Immature natural killer cell (primary cell): ENCODE measurements at places on chromosomes 3 and 15. TPM values are rescaled to one million over a fixed set of nuclear protein-coding genes. Genes with fewer than 3 reads are reported as not detected.

DNA sequence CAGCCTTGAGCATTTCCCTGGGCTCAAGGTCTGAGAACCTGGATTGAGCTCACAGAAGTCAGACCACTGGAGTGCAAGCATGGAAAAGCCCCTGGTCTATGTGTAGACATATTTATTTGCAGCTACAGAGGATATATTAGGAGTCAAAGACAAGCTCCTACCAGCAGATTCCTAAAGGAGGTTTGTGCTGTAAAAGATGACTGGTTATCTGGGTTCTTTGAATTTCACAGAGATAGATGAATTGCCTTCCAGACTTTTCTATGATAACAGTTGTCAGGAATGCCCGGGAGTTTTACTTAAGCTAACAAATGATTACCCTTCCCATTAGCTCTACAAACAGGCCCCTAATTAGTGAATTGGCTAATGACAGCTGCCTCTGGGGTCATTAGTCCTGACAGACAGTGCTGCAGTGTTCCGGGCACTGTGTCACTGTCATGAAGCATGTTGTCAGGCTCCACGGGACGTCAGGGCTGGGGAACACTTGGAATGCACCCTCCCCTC, 48.8 kb upstream of the PLXNA1 start:
- no peak for DNase-seq

DNA sequence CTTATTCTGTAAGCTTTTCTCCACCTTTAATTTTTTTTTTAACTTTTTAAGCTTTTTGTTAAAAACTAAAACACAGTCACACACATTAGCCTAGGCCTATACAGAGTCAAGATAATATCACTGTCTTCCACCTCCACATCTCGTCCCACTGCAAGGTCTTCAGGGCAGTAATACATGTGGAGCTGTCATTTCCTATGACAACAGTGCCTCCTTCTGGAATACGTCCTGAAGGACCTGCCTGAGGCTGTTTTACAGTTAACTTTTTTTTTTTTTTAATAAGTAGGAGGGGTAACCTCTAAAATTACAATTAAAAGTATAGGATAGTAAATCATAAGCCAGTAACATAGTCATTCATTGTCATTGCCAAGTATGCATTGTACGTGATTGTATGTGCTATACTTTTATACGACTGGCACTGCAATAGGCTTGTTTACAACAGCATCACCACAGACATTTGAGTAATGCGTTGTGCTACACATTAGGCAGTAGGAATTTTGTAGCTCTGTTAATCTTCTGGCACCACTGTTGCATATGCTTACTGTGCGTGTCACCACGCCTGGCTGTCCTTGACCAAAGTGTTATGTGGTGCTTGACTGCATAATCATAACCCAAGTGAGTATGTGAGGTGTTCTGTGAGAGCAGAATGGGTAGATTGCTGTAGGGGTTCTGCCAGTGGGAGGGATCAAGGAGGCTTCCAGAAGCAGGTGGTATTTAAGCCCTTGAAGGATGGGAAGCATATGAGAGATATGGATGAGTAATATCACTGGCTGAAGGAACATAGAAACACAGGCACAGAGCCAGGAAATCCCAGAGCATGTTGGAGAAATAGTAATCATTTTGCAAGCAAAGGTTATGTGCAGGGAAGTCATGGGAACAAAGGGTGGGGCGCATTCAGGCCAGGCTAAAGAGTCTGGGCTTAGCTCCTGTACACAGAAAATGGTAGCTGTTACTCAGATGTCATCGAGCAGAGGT, 18.3 kb downstream of the FBXO22 start:
- no peak for DNase-seq

GRCh38 chr15:68565726-68566125, 13.1 kb upstream of the CORO2B start:
- DNase-seq = no peak

DNA sequence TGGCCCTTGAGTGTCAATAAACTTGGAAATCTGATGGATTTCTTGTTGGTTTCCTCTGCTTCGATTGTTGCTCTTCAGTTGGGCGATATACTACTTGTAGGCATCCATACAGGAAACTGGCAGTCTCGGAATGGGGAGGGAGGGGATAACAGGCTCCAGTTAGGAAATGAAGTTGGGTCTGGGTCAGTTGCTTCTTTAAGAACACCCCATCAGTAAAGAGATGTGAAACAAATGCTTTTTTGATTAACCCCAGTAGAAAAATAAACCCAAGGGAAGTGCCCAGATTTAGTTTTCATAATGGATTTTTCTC, 681 bp downstream of the CHMP2B start:
- DNase-seq = no peak

GRCh38 chr15:75140080-75140879, 61.4 kb upstream of the C15orf39 start:
- no peak for DNase-seq

Gene SLC28A2
- polyA plus RNA-seq = not detected

DNA sequence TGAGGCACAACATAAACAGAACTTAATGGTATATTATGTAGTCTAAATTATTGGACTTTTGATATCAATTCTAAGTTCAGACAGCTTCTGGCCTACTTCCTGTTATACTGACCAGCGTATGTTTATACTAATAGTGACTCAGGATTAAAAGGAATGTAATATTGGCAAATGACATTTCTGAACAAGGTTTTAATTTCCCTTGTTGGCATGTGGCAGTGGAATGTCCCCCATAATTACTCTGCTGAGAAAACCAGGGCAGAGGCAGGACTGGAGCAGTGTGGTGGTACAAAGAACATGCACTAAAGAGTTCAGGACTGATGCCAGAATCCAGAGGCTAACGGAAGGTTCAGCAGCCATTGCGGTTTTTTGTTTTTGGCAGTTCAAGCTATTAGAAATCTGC, 184.0 kb downstream of the KCNAB1 start:
- no peak for DNase-seq

Gene FSD2
- polyA plus RNA-seq = not detected

Gene PRR20G
- not detected for polyA plus RNA-seq

Gene IQCF5
- polyA plus RNA-seq = not detected

- DNase-seq = no peak
Observed at GRCh38 chr3:8625991-8626390, 18.6 kb downstream of the SSUH2 start.

DNA sequence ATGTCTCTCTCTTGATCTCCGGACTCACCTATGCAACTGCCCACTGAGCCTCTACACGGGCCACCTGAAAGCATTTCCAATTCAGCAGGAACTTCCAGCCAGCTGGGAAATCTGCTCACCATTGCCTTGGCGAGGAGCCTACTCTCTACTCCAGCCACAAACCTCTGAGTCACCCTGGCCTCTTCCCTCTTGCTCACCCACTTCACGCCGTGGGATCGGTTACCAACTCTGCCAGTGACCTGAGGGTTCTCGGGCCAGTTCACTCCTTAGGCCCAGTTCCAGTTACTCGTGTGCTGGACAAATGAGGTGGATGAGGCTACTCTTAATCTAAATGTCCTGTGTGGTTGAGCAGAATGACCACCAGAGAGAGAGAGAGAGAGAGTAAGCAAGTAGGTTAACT, 70.1 kb downstream of the CEMIP start:
- DNase-seq = no peak

DNA sequence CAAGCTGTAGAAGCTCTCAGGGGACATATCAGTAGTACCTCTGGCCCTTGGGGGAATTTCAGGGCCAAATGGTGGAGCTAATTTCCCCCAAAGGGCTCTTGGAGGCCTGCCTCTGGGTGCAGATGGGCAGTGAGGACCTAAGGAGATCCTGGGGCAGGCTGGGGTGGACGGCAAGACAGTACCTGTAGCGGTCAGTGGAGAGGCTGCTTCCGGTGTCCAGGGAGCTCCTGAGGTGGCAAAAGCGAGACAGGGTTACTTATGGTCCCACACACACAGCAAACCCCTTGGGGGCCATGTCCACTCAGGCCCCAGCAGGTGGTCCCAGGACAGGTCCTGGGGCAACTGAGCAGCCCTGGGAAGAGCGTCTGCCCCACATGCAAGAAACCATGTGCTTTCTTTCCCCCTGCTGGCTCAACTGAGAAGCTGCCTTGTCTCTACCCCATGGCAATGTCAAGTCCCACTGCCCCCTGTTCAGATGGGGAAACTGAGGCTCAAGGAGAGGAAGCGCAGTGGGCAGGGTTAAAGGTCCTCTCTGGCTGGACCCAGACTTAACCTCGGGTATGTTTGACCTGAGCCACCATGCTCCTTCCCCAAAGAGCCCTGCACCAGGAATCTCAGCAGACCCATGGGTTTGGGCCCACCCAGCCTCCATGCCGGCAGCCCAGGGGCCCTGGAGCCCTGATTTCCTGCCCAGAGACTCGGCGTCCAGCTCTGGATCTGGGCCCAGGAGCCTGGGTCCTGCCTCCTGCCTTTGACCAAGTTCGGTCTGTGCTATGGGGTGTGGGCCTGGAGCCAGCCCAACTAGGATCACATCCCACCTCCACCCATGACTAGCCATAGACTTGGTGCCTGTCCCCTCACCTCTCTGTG, 25.7 kb downstream of the IQSEC1 start:
- DNase-seq = no peak

Gene ROPN1
- not detected for polyA plus RNA-seq

Gene CCR3
- 0.39 TPM for polyA plus RNA-seq

DNA sequence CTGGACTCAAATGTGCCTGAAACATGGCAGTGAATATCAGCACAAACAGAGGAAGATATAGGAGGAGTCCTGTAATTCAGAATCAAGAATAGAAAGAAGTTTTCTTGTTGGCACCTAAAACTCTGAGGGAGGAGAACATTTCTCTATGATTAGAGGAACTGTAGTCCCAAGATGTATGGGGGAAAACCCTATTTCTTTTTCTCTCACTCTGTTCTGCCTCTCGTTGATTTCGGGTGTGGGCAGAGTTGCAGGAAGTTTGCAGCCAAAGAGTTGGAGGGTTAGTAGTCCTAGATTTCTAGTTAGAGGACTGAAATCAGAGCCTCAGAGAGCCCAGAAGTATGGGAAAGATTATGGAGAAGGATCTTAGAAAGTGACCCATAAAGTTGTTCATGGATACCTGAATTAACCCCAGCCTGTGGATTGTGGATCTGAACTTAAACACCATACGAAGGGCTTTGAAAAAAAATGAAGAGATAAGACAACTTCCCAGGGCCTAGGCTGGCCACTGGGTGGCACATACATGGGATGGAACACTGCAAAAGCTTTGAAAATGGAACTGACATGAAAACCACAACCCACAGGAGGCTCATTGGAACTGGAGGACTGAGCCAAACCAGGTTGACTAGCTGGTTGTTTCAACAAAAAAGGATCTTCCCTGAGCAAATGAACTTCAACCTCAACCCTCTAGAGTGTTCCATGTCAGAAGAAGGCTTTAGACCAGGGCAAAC, 34.6 kb downstream of the FMN1 start:
- no peak for DNase-seq

- DNase-seq = no peak
Observed at GRCh38 chr15:55743729-55744655, 1.0 kb upstream of the PRTG start.

- DNase-seq = no peak
Observed at GRCh38 chr3:28846971-28847478, 433.8 kb upstream of the RBMS3 start.

DNA sequence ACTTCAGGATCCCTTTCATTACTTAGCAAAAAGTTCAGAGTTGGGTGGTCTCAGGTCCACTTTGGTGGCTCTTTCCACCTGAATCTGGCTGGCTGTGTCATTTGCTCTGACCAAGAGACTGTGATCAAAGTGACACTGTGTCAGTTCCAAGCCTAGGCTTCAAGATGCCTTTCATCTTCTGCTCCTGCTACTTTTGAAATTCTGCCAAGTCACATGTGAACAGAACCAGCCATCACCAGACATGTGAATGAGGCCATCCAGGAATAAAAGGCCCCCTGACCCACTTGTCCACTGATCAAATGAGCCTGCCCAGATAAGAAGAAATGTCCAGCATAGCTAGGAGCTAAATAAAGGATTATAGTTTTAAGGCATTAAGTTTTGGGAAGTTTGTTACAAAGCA, 132.2 kb downstream of the OSBPL10 start:
- DNase-seq = no peak

DNA sequence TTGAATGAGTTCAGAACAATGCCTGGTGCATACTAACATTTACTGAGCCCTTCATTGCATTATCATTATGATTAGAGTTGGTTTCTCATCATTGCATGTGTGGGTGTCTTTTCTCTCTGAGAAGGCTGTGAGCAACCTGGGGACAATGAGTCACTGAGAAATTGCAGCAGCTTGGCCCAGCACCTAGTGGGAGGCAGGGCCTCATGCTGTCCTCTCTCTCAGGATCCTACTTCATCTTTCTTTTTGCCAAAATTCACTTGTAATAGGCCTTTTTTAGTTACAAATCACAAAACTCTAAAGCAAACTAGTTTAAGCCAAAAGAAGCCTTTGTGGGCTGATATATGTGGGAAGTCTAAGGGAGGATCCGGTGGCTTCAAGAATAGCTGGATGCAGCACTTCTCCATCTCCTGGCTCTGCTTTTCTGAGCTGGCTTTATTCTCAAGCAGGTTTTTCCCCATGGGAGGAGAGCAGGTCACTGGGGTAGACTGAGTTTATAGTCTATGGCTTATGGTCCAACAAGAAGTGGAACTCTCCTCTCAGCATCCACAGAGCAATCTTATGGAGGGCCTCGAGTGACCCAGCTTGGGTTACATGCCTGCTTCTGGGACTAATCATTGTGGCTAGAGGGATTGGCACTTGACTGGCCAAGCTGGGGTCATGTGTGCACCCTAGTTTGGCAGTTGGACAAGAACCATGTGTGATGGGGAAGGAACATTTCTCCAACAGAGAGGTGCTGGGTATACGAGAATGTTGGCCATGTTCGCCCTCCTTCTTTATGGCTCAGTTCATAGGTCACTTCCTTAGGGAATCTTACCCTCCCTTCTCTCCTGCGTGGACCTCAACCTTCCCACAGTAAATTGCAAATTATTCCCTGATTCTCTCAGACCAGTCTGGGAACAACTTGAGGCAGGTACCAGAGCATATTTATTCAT, 8.7 kb upstream of the CAMK1 start:
- DNase-seq = no peak

GRCh38 chr3:7095116-7095515, 234.2 kb downstream of the GRM7 start:
- DNase-seq = no peak

Gene GOLGA8Q
- 0.43 TPM for polyA plus RNA-seq

Gene EXD1
- not detected for polyA plus RNA-seq

GRCh38 chr3:64463981-64464380, 223.8 kb downstream of the ADAMTS9 start:
- DNase-seq = no peak

Gene GHSR
- 2.1 TPM for polyA plus RNA-seq

GRCh38 chr3:61774279-61774890, 213.0 kb downstream of the PTPRG start:
- no peak for DNase-seq
